Brain pericyte (primary cell): ENCODE measurements at places on chromosomes 16 and 17.

GRCh38 chr16:84194018-84194417 lies 3.1 kb downstream of the ADAD2 start:
- DNase-seq = no peak

DNA sequence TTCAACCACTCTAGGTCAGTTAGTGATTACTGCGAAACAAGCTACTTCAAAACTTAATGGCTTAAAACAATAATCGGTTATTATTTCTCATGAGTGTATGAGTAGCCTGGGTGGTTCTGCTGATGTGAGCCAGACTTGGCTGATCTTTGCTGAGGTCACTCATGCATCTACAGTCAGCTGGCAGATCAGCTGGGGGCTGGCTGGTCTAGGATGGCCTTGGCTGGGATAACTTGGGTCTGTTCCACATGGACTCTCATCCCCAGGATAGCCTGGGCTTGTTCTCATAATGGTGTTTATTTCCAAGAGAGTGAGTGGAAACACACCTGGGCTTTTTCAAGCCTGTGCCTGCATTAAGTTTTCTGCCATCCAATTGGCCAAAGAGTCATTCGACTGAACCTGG lies 13.0 kb downstream of the CCDC182 start:
- no peak for DNase-seq

DNA sequence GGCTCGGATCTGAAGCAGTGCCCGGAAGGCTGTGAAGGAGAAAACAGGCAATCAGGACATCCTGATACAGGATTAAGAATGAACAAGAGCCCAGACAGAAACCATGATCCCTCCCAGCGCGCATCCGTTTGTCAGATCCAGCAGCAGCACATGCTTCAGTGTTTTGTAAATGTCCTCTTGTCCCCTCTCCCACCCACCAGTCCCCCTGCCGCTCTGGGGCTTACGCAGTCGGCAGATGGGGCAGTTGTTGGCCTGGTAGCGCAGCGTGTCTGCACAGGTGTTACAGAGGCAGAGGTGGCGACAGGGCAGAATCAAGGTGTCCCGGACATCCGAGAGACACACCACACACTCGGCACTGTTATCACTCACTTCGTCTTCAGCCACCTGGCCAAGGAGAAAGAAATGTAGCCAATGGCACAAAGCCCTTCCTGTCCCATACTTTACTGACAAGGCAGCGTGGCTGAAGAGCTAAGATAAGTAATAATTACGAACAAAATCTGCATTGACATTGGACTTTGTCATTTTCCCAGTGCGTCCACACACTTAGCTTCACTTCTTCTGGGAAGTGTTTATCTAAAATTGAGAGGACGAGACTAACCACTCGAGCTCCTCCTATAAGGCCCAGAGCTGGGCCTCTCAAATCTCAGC lies 20.7 kb upstream of the FOXJ1 start:
- no peak for DNase-seq

DNA sequence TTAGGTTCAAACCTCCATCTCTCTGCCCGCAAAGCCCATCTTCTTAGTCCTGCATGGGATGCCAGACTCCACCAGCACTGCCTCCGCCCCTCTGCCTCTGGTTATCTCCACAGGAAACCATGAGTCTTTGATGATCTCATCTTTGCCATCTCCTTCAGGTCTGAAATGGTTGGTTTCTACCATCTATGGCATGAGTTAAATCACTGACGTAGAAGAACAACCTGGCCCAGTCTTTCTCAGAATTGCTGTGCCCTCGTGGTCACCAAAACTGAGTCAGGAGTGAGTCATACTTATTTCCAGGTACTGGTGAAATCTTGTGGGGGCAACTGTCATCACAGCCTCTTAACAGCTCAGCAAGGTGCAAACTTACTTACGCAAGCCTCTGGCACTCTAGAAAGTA lies 468.7 kb upstream of the C16orf82 start:
- no peak for DNase-seq

DNA sequence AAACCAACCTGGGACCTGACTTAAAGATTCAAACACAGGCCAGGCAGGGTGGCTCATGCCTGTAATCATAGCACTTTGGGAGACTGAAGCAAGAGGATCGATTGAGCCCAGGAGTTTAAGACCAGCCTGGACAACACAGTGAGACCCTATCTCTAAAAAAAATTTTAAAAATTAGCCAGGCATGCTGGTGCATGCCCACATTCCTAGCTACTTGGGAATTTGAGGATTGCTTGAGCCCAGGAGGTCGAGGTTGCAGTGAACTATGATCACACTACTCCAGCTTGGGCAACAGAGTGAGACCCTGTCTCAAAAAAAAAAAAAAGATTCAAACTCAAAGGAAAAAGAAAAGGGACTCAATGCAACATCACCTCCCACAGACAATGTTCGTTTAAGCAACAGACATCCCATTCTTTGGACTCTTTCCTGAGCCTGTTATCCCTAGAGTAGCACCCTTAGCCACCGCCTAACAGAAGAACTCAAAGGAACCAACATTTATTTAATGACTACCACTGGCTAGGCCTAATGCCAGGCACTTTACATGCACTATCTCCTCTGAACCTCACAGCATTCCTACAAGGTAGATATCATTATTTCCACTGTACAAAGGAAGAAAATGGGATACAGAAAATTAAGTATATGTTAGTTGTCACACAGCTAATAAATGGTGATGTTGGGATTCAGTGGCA lies 12.7 kb downstream of the MYO18A start:
- DNase-seq = no peak

DNA sequence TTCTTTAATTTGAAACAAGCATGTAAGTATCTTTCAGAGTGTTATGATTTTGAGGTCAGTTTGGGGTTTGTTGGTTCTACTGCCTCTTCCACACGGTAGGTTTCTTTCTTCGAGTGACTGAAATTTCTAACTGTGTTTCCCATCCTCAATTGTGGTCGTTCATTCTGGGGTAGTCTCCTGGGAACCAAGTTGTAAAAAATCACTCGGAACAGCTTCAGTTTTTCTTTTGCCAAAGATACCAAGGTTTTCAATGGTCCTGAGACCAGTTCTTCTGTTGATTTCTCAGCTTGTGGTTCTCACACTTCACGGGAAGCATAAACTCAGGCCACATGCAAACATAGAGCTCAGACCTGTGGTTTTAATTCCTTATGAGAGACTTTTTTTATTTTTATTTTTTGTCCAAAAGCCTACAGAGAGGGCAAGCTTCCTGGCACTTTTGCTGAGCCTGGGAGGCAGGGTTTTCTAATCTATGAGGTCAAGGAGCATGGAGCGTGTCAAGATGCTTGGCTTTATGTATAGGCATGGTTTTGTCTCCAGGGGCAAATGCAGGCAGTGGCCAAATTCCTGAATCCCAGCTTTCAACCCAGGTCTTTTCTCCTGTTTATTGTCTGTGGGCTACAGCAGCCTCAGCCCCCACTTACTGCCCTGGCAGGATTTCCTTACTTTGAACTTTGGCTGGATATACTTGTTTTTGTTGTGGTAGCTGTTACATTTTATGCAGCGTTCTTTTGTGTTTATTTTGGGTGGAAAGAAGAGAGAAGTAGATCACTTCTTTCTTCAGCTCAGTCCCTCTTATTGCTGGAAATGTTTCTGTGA lies 32.9 kb downstream of the HS3ST3A1 start:
- peak; percentile 88 for DNase-seq

GRCh38 chr17:66579556-66579955 lies 255.4 kb upstream of the CACNG5 start:
- DNase-seq = no peak

- DNase-seq = no peak
These were observed 698 bp downstream of the PSME3 start for GRCh38 chr17:42833767-42834422.

- DNase-seq = no peak
These were observed 39.4 kb upstream of the RBFOX3 start for GRCh38 chr17:79650283-79650682.

DNA sequence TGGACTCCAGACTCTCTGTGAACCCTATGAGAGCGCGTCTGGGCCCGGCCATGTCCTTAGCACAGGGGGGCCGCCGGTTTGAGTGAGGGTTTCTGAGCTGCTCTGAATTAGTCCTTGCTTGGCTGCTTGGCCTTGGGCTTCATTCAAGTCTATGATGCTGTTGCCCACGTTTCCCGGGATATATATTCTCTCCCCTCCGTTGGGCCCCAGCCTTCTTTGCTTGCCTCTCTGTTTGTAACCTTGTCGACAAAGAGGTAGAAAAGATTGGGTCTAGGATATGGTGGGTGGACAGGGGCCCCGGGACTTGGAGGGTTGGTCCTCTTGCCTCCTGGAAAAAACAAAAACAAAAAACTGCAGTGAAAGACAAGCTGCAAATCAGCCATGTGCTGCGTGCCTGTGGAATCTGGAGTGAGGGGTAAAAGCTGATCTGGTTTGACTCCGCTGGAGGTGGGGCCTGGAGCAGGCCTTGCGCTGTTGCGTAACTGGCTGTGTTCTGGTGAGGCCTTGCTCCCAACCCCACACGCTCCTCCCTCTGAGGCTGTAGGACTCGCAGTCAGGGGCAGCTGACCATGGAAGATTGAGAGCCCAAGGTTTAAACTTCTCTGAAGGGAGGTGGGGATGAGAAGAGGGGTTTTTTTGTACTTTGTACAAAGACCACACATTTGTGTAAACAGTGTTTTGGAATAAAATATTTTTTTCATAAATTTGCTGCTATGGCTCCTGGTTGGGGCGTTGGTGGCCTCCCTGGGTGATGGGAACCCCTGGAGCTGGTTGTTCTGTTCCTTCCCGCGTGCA lies 23.1 kb downstream of the STAT5A start:
- no peak for DNase-seq

DNA sequence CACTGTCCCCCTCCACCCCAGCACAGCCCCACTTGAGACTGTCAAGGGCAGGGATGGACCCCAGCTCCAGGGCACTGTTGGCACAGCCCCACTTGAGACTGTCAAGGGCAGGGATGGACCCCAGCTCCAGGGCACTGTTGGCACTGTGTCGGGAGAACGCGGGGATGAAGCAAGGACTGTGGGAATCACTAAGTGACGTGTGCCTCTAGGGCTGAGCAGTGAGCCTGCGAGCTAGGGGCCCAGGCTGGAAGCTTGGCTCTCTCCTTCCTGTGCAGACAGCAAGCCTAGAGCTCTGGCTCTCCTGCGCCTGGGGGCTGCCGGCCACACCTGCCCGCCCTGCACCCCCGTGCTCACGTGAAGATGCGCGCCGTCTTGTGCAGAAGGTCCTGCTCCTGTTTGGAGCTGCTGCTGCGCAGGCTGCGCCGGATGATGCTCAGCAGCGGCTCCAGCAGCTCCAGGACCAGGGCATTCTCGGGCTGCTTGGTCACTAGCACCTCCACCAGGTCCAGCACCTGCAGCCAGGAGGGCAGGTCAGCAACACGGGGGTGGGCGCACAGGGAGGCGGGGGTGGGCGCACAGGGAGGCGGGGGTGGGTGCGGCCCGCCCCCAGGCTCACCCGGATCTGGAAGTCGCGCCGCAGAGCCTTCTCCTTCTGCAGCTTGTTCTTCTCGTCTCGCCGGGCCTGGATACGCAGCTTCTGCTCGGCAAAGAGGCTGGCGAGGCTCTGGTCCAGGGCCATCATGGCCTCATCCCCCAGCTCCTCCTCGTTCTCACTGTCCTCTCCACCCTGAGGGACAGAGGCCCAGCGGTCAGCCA lies 10.8 kb downstream of the MYBBP1A start:
- DNase-seq = no peak

GRCh38 chr16:70688246-70688742 lies 2.4 kb upstream of the MTSS2 start:
- DNase-seq = no peak

GRCh38 chr17:5621026-5621425 lies 36.7 kb upstream of the NLRP1 start:
- DNase-seq = no peak

DNA sequence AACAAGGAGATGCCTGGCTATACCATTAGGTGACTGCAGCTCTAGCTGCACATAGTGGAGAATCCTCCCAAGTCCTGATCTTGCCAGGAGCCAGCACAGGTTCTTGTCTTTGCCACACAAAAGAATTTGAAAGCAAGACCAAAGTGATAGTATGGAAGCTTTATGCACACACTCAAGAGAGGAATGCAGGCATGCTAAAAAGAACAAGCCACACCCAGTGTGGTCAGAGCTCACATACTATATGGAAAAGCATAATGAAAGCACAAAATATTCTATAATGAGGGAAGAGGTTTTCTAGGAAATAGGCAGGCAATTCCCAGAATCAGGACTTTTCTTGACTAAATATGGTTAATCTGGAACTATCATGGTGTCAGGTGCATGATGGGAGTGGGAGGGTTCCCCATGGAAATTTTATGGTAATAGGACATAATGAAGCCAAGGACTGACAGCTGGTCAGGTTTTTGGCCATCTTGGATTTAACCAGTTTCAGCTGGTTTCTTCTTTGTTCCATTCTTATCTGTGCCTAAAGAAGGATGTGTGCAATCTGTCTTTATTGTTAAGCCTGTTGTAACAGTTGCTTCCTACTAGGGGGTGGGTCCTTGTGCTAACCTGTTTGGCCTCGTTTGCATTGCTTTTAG lies 171.6 kb downstream of the ZNF18 start:
- DNase-seq = no peak

- DNase-seq = no peak
These were observed 113.1 kb downstream of the SHISA9 start for GRCh38 chr16:13014476-13014875.

DNA sequence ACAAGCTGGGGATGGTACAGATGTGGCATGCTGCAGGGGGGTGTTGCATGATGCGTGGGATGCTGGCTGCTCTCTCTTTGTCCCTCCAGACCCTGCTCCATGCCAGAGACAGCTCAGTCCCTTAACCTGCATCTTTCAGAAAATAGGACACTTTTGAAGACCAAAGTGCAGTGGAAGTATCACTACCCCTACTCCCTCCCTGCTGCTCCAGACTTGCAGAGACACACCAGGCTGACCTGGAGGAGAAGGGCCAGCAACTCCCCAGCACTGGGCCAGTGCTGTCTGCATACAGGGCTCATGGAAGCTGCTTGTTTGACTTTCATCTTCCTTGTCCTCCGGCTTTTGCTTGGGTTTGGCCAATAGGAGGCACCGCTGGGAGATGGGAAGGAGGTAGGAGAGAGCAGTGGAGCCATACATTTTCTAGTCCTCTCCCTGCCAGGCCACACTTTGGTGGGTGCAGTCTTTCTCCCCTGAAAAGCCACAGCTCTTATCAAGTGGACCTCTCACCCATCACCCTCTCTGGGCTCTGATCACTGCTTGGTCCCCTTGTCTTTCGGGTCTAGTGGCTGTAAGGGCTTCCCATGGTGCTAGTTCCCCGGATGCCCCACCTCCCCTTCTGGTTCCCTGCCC lies 46.1 kb upstream of the NKD1 start:
- no peak for DNase-seq

- no peak for DNase-seq
These were observed 48.7 kb upstream of the AMZ2 start for GRCh38 chr17:68198931-68199836.

- DNase-seq = no peak
These were observed 7.4 kb upstream of the FN3KRP start for GRCh38 chr17:82709024-82709675.

GRCh38 chr17:30952638-30953393 lies 18.0 kb upstream of the RNF135 start:
- no peak for DNase-seq

GRCh38 chr16:72985148-72985941 lies 62.6 kb downstream of the ZFHX3 start:
- no peak for DNase-seq

DNA sequence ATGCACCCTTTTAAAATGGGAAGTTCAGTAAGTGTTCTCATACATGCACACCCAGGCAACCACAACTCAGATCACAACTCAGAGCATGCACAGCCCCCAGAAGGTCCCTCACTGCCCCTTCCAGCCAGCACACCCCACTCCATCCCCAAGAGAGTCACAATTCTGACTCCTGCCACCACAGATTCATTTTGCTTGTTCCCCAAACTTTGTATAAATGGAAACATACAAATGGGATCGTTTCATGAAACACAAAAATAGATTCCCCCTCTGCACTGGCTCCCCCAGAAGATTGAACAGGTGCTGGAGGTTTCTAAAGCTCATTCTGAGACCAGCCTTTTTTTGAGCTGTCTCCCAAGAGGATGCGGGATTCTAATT lies 3.3 kb upstream of the TNFRSF13B start:
- no peak for DNase-seq
